Activated CD4-positive, alpha-beta memory T cell treated with anti-CD3 and anti-CD28 coated beads, Interleukin-2, amount 10 ng/mL, durations not matched to agents 7 days and 5 days (primary cell): ENCODE measurements at places on chromosomes 2 and 18. TPM values are rescaled to one million over a fixed set of nuclear protein-coding genes. Genes with fewer than 3 reads are reported as not detected.
A peak's percentile ranks its signal among the peaks of the same experiment; 100 is the strongest.

Gene WNT6
- total RNA-seq = not detected

GRCh38 chr18:76055025-76055424, 440.0 kb downstream of the ZNF516 start:
- no peaks in the 10 kb centered on the region for H3K27me3 ChIP-seq
- DNase-seq = no peak
- H3K36me3 ChIP-seq = no peaks in the 10 kb centered on the region
- H3K4me1 ChIP-seq = no peaks in the 10 kb centered on the region
- no peak overlapping the region for H3K27ac ChIP-seq
- H3K4me3 ChIP-seq = no peak overlapping the region

- no peaks in the 10 kb centered on the region for H3K27me3 ChIP-seq
- peaks cover 8% of the 10 kb centered on the region for H3K36me3 ChIP-seq
- DNase-seq = no peak
- H3K4me1 ChIP-seq = no peaks in the 10 kb centered on the region
These were observed 5.9 kb upstream of the CERS6 start for GRCh38 chr2:168450171-168450570.

DNA sequence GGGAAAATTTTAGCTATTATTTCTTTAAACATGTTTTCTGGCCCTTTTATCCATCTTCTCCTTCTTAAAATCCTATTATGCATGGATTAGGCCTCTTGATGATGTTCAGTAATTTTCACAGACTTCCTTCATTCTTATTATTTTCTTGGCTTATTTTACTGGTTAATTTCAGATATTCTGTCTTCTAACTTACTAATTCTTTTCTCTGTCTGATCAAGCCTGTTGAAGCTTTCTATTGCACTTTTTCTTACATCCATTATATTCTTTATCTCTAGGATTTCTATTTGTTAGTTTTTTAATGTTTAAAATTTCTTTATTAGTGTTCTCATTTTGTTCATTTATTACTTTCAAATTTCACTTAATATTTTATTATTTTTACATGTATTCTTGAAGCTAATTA, 105.3 kb upstream of the GALNT13 start:
- DNase-seq = no peak
- no peaks in the 10 kb centered on the region for H3K4me1 ChIP-seq
- no peaks in the 10 kb centered on the region for H3K27me3 ChIP-seq
- H3K27ac ChIP-seq = no peak overlapping the region
- H3K36me3 ChIP-seq = no peaks in the 10 kb centered on the region

DNA sequence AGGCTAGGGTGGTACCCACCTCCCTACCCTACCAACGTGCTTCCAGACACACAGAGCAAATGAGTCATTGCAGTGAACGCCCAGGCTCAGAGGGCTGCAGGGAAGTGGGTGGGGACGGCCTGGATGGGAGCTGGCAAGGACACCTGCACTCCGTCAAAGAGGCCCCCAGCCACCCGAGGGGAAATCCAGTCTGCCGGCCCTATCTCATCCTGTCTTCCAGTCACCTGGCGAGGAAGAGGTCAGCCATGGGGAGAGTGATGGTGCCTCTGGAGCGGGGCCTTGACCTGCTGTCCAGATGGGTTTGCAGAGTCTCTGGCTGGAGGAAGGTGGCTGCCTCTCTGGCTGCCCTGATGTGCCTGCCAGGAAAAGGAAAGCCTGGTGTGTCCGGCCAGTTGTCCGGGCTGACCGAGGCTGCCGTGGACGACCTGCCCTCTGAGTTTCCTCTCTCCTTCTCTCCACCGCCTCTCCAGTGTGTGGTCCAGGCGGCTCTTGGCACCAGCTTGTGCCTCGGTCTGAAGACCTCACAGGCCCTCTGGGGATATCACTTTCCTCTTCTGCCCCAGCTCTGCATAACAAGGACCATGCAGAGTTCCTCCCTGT, 209.7 kb upstream of the COPS8 start:
- H3K4me3 ChIP-seq = no peak overlapping the region
- no peak for DNase-seq
- H3K4me1 ChIP-seq = peaks cover 7% of the 10 kb centered on the region
- H3K27ac ChIP-seq = no peak overlapping the region

Gene SULT1C3
- total RNA-seq = not detected

GRCh38 chr2:211512806-211513205, 956.4 kb downstream of the CPS1 start:
- no peaks in the 10 kb centered on the region for H3K27me3 ChIP-seq
- no peak for DNase-seq
- no peaks in the 10 kb centered on the region for H3K36me3 ChIP-seq
- no peaks in the 10 kb centered on the region for H3K4me1 ChIP-seq
- no peak overlapping the region for H3K27ac ChIP-seq

- H3K4me1 ChIP-seq = peaks cover 52% of the 10 kb centered on the region
- no peak overlapping the region for H3K27ac ChIP-seq
- no peaks in the 10 kb centered on the region for H3K27me3 ChIP-seq
These were observed 27.2 kb upstream of the NFE2L2 start for GRCh38 chr2:177291701-177292100.

DNA sequence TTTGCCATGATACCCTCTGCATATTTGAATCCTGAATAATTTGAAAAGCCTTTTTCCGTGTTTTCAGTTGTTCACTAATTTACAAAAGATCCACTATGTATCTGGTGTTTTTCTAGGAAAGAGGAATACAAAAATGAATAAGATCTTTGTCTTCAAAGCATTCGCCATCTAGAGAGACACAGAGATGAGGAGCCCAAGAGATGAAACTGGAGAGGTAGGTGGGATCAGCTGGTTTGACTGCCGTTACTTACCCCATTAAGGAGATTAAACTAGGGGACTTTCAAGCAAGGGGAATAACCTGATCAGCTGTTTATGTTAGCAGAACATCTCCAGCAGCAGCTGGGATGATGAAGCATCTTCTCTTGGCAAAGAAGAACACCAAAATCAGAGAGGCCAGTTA, 150.2 kb upstream of the SATB2 start:
- no peak overlapping the region for H3K27ac ChIP-seq
- no peak for DNase-seq
- H3K4me1 ChIP-seq = no peaks in the 10 kb centered on the region
- H3K27me3 ChIP-seq = no peaks in the 10 kb centered on the region

- peaks cover 79% of the 10 kb centered on the region for H3K4me1 ChIP-seq
- peak overlapping the region; percentile 70 for H3K27ac ChIP-seq
- H3K27me3 ChIP-seq = no peaks in the 10 kb centered on the region
- DNase-seq = no peak
- no peak overlapping the region for H3K4me3 ChIP-seq
- H3K36me3 ChIP-seq = peaks cover 20% of the 10 kb centered on the region
These were observed 38.0 kb downstream of the BMP10 start for GRCh38 chr2:68833162-68833561.

Gene EVX2
- not detected for total RNA-seq

Gene REL
- 24.0 TPM for total RNA-seq

DNA sequence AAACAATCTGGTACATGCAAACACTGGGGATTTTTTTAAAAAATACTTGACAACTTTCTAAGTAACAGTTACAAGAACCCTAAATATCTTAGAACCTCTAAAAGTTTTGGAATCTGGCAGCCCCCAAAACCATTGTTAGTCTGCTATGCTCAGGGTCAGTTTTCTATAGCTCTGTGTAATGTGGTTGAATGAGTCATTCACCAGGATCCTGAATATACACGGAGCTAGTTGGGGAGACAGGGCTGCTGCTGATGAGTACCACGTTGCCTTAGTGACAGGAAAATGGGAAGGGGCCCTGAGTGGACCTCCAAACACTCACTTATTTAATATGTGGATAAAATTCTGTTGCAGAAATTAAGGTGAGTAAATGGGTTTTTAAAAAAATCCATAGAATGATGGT, 36.9 kb upstream of the TANC1 start:
- peaks cover 12% of the 10 kb centered on the region for H3K4me1 ChIP-seq
- H3K27ac ChIP-seq = no peak overlapping the region
- no peak overlapping the region for H3K4me3 ChIP-seq
- peaks cover 5% of the 10 kb centered on the region for H3K27me3 ChIP-seq

GRCh38 chr2:126220331-126220730, 435.6 kb upstream of the GYPC start:
- H3K4me3 ChIP-seq = no peak overlapping the region
- H3K36me3 ChIP-seq = no peaks in the 10 kb centered on the region
- no peaks in the 10 kb centered on the region for H3K4me1 ChIP-seq
- no peaks in the 10 kb centered on the region for H3K27me3 ChIP-seq
- no peak for DNase-seq
- H3K27ac ChIP-seq = no peak overlapping the region

Gene GLI2
- 0.43 TPM for total RNA-seq

Gene HOXD1
- not detected for total RNA-seq
